ENCODE measurements at places on chromosomes 4 and X.

- H3K27me3 ChIP-seq = no peaks in the 10 kb centered on the region
- no peak for DNase-seq
- H3K4me1 ChIP-seq = peaks cover 12% of the 10 kb centered on the region
- H3K36me3 ChIP-seq = no peaks in the 10 kb centered on the region
Observed at GRCh38 chr4:39037941-39038340, 5.7 kb upstream of the TMEM156 start.

DNA sequence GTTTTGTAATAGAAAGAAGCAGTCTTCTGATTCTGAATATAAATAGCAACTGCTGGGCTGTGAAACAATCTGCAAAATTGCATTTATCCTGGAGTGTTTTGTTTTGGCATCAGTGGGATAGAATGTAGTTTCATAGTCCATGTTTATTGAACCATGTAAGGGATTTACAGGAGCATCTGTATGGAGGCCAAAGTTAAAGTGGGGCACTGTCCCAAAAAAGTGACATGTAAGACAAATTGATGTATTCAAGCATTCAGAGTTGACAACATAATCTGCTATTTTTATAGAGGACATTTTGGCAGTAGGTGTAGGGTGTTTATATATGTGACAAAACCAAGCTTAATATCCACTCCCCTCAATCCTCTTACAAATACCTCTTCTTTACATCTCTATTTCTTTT is 200.5 kb upstream of the ANK2 start:
- no peak for DNase-seq
- H3K27ac ChIP-seq = no peak overlapping the region
- no peaks in the 10 kb centered on the region for H3K36me3 ChIP-seq
- H3K4me1 ChIP-seq = no peaks in the 10 kb centered on the region
- H3K27me3 ChIP-seq = no peaks in the 10 kb centered on the region

DNA sequence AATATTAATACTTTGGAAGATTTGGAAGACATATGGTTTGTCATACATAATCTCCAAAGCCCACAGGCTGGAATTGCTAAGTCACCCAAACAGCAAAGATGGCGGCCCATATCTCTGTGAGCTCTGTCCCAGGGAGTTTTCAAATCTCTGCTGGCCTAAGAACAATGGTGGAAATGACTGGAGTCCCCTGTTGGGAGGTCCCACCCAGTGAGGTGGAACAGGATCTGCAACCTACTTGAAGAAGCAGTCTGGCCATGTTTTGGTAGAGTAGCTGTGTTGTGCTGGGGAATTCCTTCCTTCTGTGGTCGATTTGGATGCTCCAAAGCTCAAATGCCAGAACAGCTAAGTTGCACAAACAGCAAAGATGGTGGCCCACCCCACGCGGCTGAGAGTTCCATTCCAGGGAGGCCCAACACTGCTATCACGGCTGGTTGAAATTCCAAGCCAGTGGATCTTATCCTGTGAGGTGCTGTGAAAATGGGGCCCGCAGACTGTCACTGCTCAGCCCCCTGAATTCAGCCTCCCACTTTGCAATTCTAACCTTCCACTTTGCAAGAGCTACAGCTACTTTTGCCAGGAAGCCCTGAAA is 3.2 kb upstream of the UGT2B7 start:
- no peaks in the 10 kb centered on the region for H3K4me1 ChIP-seq
- H3K27me3 ChIP-seq = no peaks in the 10 kb centered on the region
- no peaks in the 10 kb centered on the region for H3K36me3 ChIP-seq
- no peak overlapping the region for H3K4me3 ChIP-seq

DNA sequence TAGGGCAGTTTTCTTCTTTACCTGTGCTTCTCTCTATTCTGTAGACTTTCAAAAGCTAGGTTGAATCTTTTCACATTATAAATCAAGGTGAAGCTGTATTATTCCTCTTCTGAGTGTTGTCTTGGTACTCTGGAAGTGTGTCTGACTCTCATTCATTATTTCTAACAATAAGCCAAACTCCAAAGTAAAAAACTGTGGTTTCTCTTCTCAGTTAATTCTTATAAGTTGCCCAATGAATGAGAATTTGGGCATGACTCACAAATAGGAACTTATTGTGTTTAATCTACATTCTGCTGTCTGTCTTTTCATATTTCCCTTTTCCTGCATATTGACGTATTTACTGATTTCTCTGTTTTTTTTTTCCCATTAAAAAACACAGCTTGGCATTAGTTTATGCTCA is 714.5 kb downstream of the CCSER1 start:
- no peak overlapping the region for H3K27ac ChIP-seq
- no peaks in the 10 kb centered on the region for H3K4me1 ChIP-seq
- no peak for DNase-seq
- no peaks in the 10 kb centered on the region for H3K27me3 ChIP-seq

- H3K27me3 ChIP-seq = no peaks in the 10 kb centered on the region
- H3K36me3 ChIP-seq = no peaks in the 10 kb centered on the region
- H3K27ac ChIP-seq = no peak overlapping the region
- H3K4me1 ChIP-seq = no peaks in the 10 kb centered on the region
Observed at GRCh38 chrX:80335062-80335830, 85.0 kb upstream of the TENT5D start.

DNA sequence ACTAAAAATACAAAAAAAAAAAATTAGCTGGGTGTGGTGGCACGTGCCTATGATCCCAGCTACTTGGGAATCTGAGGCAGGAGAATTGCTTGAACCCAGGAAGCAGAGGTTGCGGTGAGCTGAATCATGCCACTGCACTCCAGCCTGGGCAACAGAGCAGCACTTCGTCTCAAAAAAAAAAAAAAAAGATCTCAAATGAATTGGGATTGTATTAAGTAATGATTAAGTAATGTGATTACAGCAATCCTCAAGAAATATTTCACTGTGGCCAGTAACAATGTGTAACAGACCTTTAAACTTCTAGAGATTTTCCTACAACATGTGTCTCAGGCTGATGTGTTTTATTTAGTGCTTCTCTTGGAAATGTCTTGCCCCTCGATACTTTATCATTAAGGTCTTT is 46.8 kb downstream of the PKD2 start:
- no peaks in the 10 kb centered on the region for H3K4me1 ChIP-seq
- no peak overlapping the region for H3K4me3 ChIP-seq
- H3K36me3 ChIP-seq = no peaks in the 10 kb centered on the region
- no peak for DNase-seq

GRCh38 chr4:100086766-100087431 is 103.4 kb downstream of the DDIT4L start:
- no peak overlapping the region for H3K4me3 ChIP-seq
- H3K27ac ChIP-seq = no peak overlapping the region
- H3K4me1 ChIP-seq = no peaks in the 10 kb centered on the region
- no peak for DNase-seq
- H3K36me3 ChIP-seq = no peaks in the 10 kb centered on the region

GRCh38 chr4:184688447-184688846 is 38.9 kb downstream of the PRIMPOL start:
- no peak overlapping the region for H3K4me3 ChIP-seq
- no peaks in the 10 kb centered on the region for H3K27me3 ChIP-seq
- H3K36me3 ChIP-seq = no peaks in the 10 kb centered on the region
- no peaks in the 10 kb centered on the region for H3K4me1 ChIP-seq
- no peak overlapping the region for H3K27ac ChIP-seq
- no peak for DNase-seq

- no peaks in the 10 kb centered on the region for H3K27me3 ChIP-seq
- no peak for DNase-seq
- H3K4me1 ChIP-seq = no peaks in the 10 kb centered on the region
- H3K36me3 ChIP-seq = no peaks in the 10 kb centered on the region
- H3K4me3 ChIP-seq = no peak overlapping the region
Observed at GRCh38 chr4:145375416-145375815, 106.2 kb upstream of the SMAD1 start.

- no peak overlapping the region for H3K27ac ChIP-seq
- H3K36me3 ChIP-seq = no peaks in the 10 kb centered on the region
- H3K27me3 ChIP-seq = no peaks in the 10 kb centered on the region
- no peaks in the 10 kb centered on the region for H3K4me1 ChIP-seq
Observed at GRCh38 chr4:2068566-2068965, 9.4 kb downstream of the NAT8L start.

- H3K4me3 ChIP-seq = no peak overlapping the region
- no peaks in the 10 kb centered on the region for H3K36me3 ChIP-seq
- no peaks in the 10 kb centered on the region for H3K27me3 ChIP-seq
- no peak overlapping the region for H3K27ac ChIP-seq
- DNase-seq = no peak
Observed at GRCh38 chr4:82519776-82520175, 42.0 kb downstream of the TMEM150C start.

- H3K27me3 ChIP-seq = no peaks in the 10 kb centered on the region
- no peak overlapping the region for H3K4me3 ChIP-seq
- no peak for DNase-seq
- H3K27ac ChIP-seq = no peak overlapping the region
- H3K36me3 ChIP-seq = no peaks in the 10 kb centered on the region
- H3K4me1 ChIP-seq = no peaks in the 10 kb centered on the region
Observed at GRCh38 chr4:67393699-67394281, 151.5 kb downstream of the CENPC start.

GRCh38 chr4:174444390-174444789 is 77.9 kb downstream of the HPGD start:
- no peaks in the 10 kb centered on the region for H3K36me3 ChIP-seq
- DNase-seq = no peak
- no peak overlapping the region for H3K27ac ChIP-seq

- H3K4me1 ChIP-seq = no peaks in the 10 kb centered on the region
- no peaks in the 10 kb centered on the region for H3K27me3 ChIP-seq
- no peak overlapping the region for H3K4me3 ChIP-seq
- DNase-seq = no peak
- no peak overlapping the region for H3K27ac ChIP-seq
- H3K36me3 ChIP-seq = no peaks in the 10 kb centered on the region
Observed at GRCh38 chr4:3384391-3384770, 57.4 kb upstream of the HGFAC start.

DNA sequence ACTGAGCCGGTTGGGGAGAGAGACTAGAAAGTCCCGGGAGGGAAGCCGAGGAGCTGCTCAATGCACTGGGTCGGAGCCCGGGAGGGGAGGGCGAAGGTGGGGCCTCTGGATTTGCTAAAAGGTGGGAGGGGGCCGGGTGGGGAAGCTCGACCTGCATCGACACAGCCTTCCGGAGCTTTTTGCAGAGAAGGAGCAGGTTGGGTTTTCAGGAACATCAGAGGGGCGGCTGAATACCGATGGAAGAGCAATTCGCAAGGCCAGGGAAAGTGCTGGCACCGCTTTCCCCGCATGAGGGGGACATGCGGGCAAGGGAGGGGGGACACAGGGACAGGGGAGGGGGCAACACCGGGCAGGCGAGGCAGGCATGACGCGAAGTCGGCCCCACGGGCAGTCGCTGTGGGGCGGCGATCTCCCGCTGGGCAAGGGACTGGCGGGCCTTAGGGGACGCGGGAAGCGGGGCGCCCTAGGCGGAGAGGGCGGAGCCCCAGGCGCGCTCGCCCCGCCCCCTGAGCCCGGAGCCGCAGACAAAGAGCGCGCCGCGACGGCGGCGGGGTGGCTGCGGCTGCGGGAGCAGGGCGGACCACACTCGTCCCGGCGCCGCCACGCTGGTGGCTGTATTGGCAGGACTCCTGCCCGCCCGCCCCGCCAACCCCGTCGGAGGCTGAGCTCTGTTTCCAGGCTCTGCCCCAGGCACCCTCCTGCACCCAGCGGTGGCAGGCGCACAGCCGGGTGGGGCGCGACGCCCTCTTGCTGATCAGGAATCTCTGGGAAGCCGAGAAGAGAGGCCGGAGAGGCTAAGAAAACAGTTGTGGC is 11.6 kb downstream of the PDZD4 start:
- no peaks in the 10 kb centered on the region for H3K27me3 ChIP-seq
- H3K36me3 ChIP-seq = no peaks in the 10 kb centered on the region
- DNase-seq = peak; percentile 58
- H3K27ac ChIP-seq = no peak overlapping the region

- DNase-seq = no peak
- no peaks in the 10 kb centered on the region for H3K4me1 ChIP-seq
- no peaks in the 10 kb centered on the region for H3K27me3 ChIP-seq
- no peak overlapping the region for H3K4me3 ChIP-seq
- H3K36me3 ChIP-seq = no peaks in the 10 kb centered on the region
Observed at GRCh38 chr4:31194823-31195222, 474.7 kb downstream of the PCDH7 start.

- no peak for DNase-seq
- no peak overlapping the region for H3K27ac ChIP-seq
- H3K4me1 ChIP-seq = no peaks in the 10 kb centered on the region
- H3K4me3 ChIP-seq = no peak overlapping the region
Observed at GRCh38 chr4:143375326-143376073, 38.8 kb downstream of the GAB1 start.

DNA sequence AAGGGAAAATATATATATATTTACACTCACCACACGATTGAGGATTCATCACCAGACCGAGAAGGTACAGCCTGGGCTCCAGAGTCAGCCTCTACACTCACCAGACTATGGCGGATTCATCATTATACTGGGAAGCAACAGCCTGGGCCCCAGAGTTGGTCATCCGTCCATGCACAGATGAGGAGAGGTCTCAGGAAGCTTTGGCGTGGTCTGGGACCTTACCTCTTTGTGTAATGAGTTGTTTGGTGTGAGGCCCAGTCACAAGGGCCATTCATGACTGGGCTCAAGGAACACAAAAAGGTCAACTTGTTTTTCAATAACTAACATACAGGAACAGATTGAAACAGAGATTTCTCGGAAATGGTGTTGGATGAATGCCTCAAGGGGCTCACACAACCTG is 926.1 kb downstream of the FAM133A start:
- H3K27me3 ChIP-seq = no peaks in the 10 kb centered on the region
- no peak overlapping the region for H3K27ac ChIP-seq
- H3K36me3 ChIP-seq = no peaks in the 10 kb centered on the region
- H3K4me1 ChIP-seq = no peaks in the 10 kb centered on the region
- H3K4me3 ChIP-seq = no peak overlapping the region
